Activated CD8-positive, alpha-beta T cell treated with anti-CD3 and anti-CD28 coated beads for 36 hours (primary cell): ENCODE measurements at places on chromosomes 1 and 21.
A peak's percentile ranks its signal among the peaks of the same experiment; 100 is the strongest.

- DNase-seq: no peak
Measured at GRCh38 chr1:109283748-109284600, 1.0 kb upstream of the PSRC1 start.

DNA sequence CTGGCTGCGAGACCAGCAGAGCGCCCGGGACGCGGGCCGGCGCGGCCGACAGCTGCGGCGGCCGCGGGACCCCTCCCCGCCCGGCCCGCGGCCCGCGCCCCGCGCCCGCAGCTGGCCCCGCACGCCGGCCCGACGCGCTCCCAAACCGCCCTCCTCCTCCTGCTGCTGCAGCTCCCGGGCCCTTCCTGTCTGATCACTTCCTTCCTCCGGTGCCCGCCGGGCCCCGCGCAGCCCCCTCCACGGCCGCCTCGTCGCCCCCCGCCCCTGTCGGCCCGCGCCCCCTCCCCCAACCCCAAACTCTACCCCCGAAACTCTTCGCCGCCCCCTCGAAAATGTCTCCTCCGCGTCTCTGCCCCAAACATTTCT lies 594 bp downstream of the LUZP1 start:
- DNase-seq: peak; percentile 39

DNA sequence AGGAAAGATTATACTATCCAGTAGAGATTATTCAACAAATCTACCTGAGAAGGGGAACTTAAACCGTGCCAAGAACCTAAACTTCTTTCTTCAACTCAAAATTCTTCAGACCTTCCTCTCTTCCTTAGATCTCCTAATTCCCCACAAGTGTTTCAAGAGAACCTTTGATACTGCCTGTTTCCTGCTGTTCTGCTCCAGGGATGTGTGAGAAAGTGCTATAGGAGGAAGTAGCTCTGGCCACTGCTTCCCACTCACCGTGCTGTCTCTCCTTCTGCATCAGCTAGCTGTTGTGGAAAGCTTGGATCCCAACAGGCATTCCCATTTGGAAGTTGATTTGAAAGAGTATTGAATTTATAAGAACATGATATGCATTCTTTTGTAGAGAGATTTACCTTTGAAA lies 4.5 kb upstream of the NOS1AP start:
- no peak for DNase-seq

DNA sequence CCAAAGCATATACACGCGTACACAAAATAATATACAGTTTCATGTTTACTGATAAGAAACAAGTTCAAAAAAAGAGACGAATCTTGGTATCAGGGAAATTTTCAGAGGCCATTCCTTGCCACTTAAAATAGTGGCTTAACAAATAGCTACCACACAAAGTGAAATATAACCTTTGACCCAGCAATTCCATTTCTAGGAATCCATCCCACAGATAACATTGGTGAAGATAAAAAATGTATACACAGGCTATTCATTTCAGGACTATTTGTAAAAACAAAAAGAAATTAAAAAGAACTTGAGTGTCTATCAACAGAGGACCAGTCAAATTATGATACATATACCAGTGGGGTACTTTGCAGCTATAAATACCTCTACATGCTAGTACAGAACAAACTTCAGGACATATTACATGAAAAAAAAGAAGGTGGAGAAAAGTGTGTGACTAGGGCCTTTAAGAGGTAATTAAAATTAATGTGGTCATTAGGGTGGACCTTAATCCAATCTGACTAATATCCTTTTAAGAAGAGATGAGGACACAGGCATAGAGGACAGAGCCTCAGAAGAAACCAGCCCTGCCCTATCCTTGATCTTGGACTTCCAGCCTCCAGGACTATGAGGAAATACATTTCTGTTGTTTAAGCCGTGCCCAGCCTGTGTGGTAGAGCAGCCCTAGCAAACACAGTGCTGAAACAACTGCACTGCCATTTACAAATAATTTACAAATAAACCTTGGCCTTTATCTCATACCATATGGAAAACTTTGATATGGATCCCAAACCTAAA lies 7.8 kb downstream of the UBE2G2 start:
- no peak for DNase-seq

DNA sequence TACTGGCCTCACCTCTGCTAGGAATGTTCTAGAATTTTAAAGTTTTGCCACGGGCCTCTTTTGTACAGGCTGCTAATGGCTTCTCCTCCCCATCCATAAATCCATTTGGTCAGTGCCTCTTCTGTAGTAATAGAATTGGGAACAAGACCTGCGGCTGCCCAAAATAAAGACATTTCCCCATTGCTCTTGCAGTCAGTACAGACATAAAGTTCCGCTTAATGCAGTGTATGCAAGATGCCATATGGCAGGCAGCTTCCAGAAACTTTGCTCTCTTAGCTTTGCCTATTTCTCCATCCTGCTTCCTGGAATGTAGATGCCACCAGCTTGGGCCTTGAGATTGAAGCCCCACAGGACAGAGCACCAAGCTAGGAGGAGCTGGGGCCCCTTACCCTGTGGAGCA lies 3.7 kb upstream of the SLC2A5 start:
- no peak for DNase-seq

- DNase-seq: no peak
Measured at GRCh38 chr1:107124694-107125093, 16.1 kb upstream of the NTNG1 start.

GRCh38 chr1:201703621-201704438 lies 125.1 kb upstream of the IPO9 start:
- peak; percentile 79 for DNase-seq

DNA sequence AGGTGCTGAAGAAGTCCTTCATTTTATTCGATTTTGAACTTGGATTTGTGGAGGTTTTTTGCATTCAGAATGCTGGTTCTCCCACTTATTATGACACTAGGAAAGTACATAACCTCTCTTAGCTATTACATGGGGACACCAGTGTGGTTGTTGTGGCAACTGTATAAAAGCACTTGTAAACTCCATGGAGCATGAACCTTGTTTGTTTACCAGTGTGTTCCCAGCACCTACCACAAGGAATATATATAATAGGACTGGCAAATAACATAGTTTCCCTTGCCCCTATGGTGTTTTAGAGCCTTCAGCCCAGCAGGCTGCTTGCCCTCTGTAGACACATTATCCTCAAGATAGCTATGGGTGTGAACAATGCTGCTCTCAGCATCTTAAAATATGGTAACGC lies 43.1 kb downstream of the RASSF5 start:
- no peak for DNase-seq

- peak; percentile 67 for DNase-seq
Measured at GRCh38 chr1:110783292-110783918, 89.5 kb upstream of the CD53 start.

DNA sequence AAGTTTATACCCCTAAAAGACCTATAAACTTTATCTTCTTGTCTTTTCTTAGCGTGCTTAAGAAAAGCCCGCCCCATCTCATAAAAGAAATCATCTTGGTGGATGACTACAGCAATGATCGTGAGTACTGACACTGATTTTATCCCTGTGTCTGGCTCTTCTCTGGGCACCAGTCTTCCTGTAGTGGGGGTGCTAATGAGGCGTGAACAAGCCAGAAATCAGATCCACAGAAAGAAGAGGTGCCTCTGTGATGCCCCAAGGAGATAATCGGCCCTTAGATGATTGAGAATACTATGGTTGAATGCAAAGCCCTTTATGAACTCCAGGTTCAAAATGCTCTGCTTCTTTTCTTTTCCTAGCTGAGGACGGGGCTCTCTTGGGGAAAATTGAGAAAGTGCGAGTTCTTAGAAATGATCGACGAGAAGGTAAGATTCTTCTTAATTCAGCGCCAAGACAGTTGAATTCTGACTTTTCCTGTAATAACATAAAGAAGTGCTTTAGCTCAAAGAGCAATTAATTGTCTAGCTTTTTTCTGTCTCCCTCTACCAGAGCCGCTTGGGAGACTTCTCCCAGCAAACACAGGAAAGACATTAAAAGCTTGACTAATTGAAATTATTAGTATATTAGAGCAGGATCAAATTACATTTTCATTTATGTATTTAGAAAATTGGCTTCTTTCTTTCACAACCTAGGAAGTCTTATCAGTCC lies 169.4 kb downstream of the GALNT2 start:
- no peak for DNase-seq

DNA sequence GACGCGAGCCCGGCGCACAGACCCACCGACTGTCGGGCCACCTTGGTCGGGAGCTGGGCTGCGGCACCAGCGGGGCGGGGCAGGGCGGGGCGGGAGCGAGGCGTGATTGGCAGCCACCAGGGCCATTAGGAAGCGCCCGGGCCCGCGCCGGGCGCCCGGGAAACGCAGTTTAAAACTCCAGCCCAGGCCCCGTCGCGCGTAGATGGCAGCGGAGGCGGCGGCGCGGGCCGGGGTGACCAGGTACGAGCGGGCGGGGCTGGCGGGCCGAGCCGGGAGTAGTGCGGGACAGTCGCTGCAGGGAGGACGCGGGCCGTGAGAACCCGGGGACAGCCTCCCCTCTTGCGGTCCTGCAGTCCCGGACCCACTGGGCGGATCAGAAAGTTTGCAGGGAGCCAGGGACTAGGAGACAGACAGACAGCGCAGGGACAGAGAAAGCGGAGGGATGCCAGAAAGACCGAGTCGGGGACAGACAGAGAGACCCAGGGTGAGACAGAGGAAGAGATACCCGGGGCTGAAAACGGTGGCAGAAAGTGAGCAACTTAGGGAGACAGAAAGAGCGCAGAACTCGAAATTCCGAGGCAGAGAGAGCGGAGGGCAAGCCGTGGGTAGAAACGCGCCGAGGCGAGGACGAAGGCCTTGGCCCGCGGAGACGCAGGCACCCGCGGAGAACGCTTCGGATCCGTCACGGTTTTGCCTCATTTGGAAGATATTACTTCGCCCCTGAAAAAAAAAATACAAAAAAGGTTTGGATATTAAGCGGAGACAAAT lies at the start of gene DMBX1:
Gene DMBX1 (plus strand): TSS at position 199 of the 768 bp plus-strand sequence. CDS start 17,175 bp downstream, outside the sequence.
- DNase-seq: peak; percentile 51

DNA sequence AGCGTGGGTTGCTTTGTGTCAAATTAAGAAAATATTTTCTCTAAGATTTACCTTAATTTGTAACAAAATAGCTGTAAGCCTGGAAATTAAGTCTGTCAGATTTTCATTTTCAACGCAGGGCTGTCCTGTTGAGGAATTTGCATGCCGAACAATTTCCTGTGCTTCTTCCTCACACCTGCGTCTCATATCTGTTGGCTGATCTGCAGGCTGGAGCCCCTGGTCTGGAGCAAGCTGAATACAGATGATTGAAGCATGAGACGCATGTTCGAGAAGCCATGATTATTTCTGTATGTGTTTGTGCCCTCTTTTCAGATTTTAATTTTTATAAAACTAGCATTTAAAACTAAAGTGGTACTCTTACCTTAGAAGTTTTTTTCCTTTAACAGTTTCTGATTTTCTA lies 9.8 kb downstream of the MIXL1 start:
- DNase-seq: no peak

- DNase-seq: no peak
Measured at GRCh38 chr1:157968508-157968907, 24.9 kb upstream of the KIRREL1 start.

DNA sequence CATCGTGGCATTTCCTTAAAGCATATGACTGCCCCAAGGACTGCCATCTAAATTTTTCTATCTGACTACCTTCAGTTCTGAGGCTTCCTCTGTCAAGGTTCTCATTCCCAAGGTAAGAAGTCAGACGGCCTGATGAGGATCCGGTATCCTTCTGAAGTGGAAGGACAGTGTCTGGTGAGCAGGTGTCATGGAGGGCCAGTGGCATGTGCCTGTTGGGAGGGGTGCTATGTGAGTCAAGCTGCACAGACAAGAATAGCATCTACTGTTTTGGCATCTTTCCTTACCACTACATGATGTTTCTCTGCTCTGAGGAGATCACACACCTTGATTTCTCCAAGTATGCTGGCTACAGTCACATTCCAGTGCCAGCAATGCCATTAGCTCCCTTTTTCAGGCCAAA lies 99.6 kb upstream of the RGS1 start:
- no peak for DNase-seq

DNA sequence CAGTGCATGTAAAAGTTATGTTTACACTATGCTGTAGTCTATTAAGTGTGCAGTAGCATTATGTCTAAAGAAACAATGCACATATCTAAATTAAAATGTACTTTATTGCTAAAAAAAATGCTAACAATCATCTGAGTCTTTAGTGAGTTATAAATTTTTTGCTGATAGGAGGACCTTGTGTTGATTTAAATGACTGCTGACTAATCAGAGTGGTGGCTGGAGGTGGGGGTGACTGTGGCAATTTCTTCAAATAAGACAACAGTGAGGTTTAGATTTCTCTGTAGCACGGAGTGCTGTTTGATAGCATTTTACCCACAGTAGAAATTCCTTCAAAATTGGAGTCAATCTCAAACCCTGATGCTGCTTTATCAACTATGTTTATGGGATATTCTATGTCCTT lies 37.0 kb downstream of the HS2ST1 start:
- DNase-seq: no peak

- no peak for DNase-seq
Measured at GRCh38 chr1:170426596-170426995, 105.4 kb upstream of the GORAB start.

DNA sequence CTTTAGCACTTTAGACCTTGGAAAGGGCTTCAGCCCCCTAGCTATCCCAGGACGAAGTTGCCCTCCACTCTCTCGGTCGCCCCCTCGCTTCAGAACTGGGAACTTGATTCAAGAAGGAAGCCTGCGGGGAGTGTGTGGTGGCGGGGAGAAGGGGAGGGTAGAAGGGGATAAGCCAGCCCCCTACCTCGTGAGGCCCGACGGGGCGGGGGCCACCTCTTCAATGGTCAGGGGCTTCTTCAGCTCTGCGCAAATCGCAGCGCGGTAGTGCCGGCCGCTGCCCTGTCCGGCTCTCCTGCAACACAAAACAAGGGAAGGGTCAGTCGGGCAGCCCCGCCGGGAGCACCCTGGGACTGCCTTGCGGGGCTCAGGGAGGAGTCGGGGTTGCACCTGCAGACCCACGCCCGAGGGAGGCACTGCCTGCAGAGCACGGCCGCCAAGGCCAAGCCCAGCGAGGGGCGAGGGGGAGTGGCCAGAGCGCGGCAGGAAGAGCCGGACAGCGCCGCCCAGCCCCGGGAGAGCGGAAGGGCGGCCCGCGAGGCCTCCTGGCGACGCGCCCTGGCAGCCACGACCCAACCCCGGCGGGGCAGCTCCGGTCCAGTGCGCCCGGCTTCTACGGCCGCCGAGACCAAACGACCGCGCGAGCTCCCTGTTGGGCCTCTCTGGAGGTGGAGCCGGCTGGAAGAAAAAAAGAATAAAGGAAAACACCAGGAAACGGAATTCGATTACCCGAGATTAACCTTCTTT lies 56.2 kb upstream of the RASAL2 start:
- no peak for DNase-seq
